ENCODE measurements at places on chromosomes 6 and 20.

DNA sequence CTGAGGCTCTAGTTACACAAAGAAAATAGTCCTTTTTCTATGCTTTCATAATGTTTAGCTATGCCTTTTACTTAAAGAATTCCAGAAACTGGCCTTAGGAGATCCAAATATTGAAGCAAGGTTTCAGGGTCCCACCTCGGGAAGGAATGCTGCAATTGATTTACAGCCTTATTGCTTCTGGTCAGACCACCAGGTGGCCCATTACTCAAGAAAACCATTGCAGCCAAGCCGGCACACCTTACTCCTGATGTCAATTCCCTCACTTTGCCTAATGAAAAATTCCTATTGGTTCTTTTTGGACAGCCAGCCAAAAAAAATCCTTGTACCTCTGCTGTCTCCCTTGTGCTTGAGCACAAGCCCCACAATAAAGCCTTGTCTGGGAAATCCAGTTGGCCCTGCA, 173.9 kb downstream of the LMBRD1 start:
- no peak for DNase-seq

GRCh38 chr6:751765-752164, 58.8 kb upstream of the EXOC2 start:
- DNase-seq: no peak

GRCh38 chr6:122400462-122401089, 1.1 kb downstream of the HSF2 start:
- DNase-seq: no peak

DNA sequence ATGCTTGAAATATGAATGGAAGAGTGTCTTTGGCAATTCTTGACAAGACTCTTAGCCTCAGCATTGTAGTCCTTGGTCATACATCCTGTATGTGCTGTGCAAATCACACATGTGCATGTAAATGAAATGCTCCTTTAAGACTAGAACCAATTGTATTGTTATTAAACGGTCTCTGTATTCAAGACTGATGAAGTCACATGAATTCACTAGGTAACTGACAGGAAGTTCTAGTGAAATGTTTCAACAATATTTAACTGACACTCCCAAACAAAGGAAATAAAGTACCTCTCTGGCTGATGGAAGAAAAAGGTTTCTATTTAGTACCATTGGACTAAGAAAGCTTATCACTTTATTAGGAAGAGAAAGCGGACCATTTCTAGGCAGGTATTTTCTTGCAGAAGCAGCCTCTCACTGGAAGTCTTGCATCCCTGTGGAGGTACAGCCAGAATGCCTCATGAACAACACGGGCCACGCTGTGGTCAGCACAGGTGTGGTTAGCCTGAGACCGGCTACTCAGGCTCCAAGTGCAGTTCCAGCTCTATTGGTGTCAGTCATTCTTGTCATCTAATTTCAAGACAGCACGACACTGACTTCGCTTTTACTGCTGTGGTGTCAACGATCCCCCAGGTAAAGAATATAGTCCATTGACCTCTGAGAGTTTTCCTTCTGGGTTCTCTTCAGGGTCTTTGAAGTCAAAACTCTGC, 17.3 kb downstream of the PPP1R3G start:
- DNase-seq: no peak

GRCh38 chr20:6473197-6473596, 294.3 kb upstream of the BMP2 start:
- DNase-seq: no peak

DNA sequence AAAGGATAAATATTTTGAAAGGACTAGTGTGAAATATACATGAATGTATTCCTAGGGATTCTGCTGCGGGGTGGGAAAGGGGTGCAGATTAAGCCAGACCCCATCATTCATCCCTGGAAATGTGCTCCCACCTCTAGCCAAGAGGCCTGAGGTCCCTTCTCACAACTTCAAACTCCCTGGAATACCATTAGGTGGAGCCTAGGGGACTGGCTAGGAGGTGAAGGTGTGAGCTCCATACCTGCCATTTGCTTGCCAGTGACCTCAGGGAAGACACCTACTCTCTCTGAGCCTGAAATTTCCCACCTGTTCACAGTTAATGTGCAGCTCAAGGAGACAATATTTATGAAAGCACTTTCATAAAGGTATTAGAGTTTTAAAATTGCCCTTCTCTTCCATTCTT, 4.7 kb upstream of the CCN2 start:
- DNase-seq: no peak
